ENCODE measurements at places on chromosomes 11 and 22.

- DNase-seq = no peak
Measured at GRCh38 chr11:102666331-102666957, 39.1 kb downstream of the MMP27 start.

- DNase-seq = no peak
Measured at GRCh38 chr22:26097840-26098239, 71.4 kb upstream of the SEZ6L start.

- no peak for DNase-seq
Measured at GRCh38 chr11:45935349-45936064, 13.1 kb downstream of the LARGE2 start.

GRCh38 chr11:92099183-92099582 is 125.4 kb upstream of the FAT3 start:
- DNase-seq = no peak

- DNase-seq = no peak
Measured at GRCh38 chr22:33476716-33477115, 418.5 kb upstream of the SYN3 start.

DNA sequence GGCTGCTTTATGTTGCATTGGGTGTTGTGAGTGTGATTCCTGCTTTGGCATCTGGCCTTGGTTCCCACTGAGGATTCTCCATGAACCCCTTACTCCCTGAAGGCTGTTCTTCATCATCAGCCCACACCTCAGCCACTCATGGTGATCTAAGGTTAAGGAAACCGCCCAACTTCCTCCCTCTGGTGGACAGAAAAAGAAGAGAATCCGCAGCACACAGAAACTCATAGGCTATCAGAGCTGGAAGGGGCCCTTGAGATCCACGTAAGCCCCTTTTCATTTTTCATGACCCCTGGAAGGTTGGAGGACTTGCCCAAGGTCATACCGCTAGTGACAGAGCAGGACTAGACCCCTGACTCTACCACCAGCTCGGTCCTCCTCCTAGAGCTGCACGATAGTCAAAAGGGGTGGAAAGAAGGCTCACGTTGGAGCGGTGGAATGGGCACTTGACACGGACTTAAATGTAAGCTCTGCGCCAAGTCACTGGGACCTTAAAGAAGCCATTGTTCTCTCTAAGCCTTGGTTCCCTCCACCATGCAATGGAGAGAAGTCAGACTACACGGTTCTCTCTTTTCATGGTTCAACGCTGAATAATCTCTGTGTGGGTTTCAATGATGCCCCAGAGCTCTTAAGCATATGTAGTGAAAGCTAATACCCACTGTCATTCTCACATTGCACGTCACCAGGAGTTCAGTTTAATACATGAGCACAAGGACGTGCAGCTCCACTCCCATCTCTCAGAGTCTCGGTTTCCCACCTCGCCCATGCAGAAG is 83.6 kb upstream of the CRTAM start:
- DNase-seq = no peak

- peak; percentile 21 for DNase-seq
Measured at GRCh38 chr11:94740083-94741021, 27.8 kb upstream of the AMOTL1 start.

GRCh38 chr22:30033901-30034300 is 46.4 kb upstream of the HORMAD2 start:
- no peak for DNase-seq

Data from NCI-H510A (cell line).